T-helper 17 cell (primary cell): ENCODE measurements at places on chromosomes 3 and 15.

DNA sequence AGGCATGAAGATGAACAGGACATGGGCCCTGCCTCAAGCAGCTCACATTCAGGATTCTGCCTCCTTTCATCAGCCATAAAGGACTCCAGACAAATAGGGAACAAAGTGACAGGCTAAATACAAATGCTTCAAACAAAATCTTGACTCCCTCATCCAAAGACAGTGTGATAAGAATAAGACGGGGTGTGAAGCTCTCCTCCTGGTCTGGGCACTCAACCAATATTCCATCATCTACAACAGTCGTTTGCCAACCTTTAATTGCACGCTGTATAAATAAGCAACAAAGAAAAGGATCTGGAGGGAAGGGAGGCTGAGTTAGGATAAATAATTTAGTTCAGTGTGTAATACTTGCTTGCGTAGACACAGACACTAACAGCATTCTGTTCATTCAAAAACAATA is 5.4 kb downstream of the CCDC54 start:
- peaks cover 49% of the 10 kb centered on the region for H3K27me3 ChIP-seq
- DNase-seq, result no peak
- no peak overlapping the region for H3K4me3 ChIP-seq
- H3K27ac ChIP-seq, result no peak overlapping the region

GRCh38 chr3:112086076-112086854 is at the start of gene C3orf52:
C3orf52 (plus strand) TSS chr3:112086389; CDS start chr3:112086408, 19 bp downstream.
- H3K4me3 ChIP-seq, result peak within 1 kb of the TSS; percentile 89
- H3K27me3 ChIP-seq, result no peaks in the 10 kb centered on the region
- no peaks in the 10 kb centered on the region for H3K36me3 ChIP-seq
- H3K4me1 ChIP-seq, result peaks cover 48% of the 10 kb centered on the region
- peak within 1 kb of the TSS; percentile 91 for H3K27ac ChIP-seq

DNA sequence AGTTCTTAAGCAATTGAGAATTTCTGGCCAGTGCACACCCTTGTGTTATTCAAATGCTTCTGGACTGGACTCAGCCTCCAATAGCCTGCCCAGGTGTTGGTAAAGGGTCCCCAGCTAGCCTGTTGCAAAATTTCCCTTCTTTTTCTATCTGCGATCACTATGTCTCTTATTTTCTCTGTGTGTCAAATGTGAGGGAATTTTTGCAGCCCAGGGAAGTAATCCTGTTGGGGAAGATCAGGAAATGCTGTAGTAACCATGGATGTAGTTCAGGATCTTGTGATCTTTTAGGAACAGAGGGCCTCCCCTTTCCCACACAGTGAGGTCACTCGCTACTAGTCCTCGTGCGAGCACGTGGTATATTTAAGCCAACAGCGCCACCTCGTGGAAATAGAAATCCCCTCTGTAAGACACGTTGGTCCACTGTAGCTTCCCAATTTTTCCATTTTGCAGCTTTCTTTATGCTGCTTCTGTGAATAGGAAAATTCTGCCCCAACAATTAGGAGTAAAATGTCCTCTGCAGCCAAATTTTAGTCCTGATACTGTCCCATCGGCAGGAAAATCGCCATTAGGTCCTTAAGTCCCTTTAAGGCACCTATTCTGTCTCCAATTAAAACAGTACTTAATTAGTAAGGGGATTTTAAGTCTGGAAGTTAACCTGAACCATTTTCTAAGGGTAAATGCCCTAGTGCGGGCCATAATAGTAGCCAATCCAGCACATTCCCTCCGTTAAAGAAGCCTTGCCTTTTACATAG is 4.0 kb upstream of the SMCO1 start:
- no peaks in the 10 kb centered on the region for H3K27me3 ChIP-seq
- H3K4me3 ChIP-seq, result no peak overlapping the region
- H3K4me1 ChIP-seq, result peaks cover 2% of the 10 kb centered on the region
- DNase-seq, result peak; percentile 31

DNA sequence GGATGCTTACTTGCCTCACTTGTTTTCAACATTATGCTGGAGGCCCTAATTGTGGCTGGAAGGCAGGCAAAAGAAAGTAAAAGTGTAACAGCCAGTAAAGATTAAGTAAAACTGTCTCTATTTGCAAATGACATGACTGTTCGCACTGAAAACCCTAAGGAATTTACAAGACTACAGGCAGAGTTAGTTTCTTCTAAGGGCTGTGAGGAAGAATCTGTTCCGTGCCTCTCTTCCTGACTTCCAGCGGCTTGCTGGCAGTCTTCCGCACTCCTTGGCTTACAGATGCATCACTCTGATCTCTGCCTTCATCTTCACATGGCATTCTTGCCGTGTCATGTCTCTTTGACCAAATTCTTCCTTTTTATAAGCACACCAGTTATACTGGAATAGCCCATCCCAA is 86.1 kb downstream of the DLG1 start:
- H3K27ac ChIP-seq, result no peak overlapping the region
- H3K36me3 ChIP-seq, result peaks cover 2% of the 10 kb centered on the region
- no peaks in the 10 kb centered on the region for H3K27me3 ChIP-seq
- H3K4me3 ChIP-seq, result no peak overlapping the region
- DNase-seq, result no peak

DNA sequence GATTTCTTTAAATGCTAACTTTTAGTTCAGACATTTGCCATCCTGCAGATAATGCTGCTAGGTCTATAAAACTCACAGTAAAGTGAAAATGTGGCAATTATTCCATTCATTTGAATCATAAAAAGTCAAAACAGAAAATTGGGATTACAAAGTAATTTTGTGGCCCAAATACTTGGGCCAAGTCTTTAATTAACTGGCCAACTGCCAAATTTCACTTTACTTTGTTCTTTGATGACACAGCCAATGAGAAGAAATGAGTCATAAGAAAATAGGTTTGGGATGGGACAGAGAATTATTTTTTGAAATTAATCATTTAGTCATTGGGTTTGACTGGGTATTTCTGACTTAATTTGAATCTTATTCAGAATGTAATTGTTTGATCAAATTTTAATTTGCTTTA is 89.8 kb upstream of the SLC2A2 start:
- H3K27me3 ChIP-seq, result no peaks in the 10 kb centered on the region
- peaks cover 13% of the 10 kb centered on the region for H3K36me3 ChIP-seq
- H3K4me1 ChIP-seq, result peaks cover 5% of the 10 kb centered on the region
- H3K4me3 ChIP-seq, result no peak overlapping the region

DNA sequence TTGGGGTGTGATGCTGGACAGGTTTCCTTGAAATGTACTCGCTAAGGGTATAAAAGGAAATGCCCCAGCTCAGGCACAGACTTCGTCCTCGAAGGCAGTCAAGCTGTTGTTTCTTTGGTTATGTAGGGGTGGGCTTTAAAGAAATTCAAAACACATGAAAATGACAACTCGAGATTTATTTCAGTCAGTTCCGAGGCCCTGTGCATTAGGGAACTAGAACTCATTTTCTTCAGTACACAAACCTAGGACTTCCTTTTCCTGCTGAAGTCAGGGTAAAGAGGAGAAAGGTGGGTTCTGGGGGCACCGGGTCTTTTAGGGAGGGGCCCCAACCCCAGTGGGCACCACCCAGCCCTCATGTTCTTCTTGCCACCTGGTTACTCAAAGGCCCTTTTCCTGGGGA is 7.7 kb downstream of the CCR9 start:
- no peak for DNase-seq
- peaks cover 10% of the 10 kb centered on the region for H3K27me3 ChIP-seq
- peak overlapping the region; percentile 86 for H3K27ac ChIP-seq
- H3K36me3 ChIP-seq, result peaks cover 6% of the 10 kb centered on the region
- no peak overlapping the region for H3K4me3 ChIP-seq

DNA sequence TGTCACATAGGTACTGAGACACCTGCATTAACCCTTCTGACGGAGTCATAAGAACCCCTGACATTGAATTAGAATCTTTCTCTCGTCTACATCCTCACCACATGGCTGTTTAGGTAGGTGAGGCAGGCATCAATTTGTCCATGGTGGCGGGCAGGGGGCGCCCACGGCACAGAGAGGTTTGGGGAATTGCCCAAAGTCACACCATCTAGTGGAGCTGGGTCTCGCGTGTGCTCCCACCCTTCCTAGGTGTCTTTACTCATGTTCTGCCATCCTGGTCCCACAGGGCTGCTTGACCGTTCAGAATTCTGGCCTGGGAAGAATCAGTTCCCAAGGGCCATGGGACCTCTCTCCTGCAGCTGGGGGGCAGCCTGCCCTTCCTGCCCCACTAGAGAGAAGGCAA is 14.7 kb upstream of the DLL4 start:
- peaks cover 4% of the 10 kb centered on the region for H3K27me3 ChIP-seq
- H3K4me1 ChIP-seq, result peaks cover 3% of the 10 kb centered on the region
- H3K36me3 ChIP-seq, result no peaks in the 10 kb centered on the region
- H3K27ac ChIP-seq, result no peak overlapping the region

GRCh38 chr3:58776231-58776630 is 109.7 kb upstream of the FAM3D start:
- no peak overlapping the region for H3K4me3 ChIP-seq
- H3K27ac ChIP-seq, result no peak overlapping the region
- H3K27me3 ChIP-seq, result no peaks in the 10 kb centered on the region
- DNase-seq, result no peak
- no peaks in the 10 kb centered on the region for H3K36me3 ChIP-seq
- no peaks in the 10 kb centered on the region for H3K4me1 ChIP-seq

- H3K36me3 ChIP-seq, result no peaks in the 10 kb centered on the region
- peak overlapping the region; percentile 92 for H3K4me3 ChIP-seq
- peaks cover 28% of the 10 kb centered on the region for H3K4me1 ChIP-seq
- H3K27me3 ChIP-seq, result no peaks in the 10 kb centered on the region
- peak overlapping the region; percentile 93 for H3K27ac ChIP-seq
Observed at GRCh38 chr3:88149101-88149508, 654 bp upstream of the C3orf38 start.

DNA sequence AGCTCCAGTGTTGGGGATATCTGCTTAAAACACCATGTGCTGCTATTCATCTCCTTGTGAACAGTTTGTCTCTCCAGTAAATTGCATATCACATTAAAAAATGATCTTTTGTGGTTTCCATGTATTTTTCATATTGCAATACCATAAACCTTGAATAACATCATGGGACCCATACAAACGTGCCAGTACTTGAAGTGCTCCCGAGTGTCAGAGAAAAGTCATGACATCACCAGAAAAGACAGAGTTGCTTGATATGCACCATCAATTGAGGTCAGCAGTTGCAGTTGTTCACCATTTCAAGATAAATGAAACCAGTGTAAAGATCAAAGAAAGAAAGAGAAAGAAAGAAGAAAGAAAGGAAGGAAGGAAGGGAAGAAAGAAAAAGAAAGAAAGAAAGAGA is 278.6 kb downstream of the ZNF621 start:
- peaks cover 6% of the 10 kb centered on the region for H3K27me3 ChIP-seq
- H3K36me3 ChIP-seq, result no peaks in the 10 kb centered on the region
- H3K4me1 ChIP-seq, result no peaks in the 10 kb centered on the region
- H3K27ac ChIP-seq, result no peak overlapping the region
- no peak for DNase-seq
- no peak overlapping the region for H3K4me3 ChIP-seq

DNA sequence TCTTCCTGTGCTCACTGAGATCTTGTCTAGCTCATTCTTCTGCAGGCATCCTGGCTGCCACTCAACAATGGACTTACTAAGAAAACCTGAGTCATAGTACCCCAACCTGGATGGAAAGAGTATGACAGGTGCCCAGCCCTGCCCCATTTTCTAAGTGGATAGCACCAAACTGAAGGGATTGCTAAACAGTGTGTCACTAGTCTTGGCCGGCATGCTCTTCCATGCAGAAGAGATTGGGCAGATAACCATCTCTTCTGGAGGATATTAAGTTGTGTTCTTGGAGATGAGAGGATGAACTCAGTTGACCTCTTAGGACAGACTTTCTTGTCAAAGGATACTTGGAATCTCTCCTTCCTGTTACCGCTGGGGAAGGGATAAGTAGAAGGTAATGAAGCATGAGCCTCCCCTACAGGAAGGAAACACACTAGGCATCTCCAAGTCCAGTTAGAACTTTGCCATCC is 797.5 kb downstream of the AGBL1 start:
- no peak for DNase-seq
- no peaks in the 10 kb centered on the region for H3K4me1 ChIP-seq
- peaks cover 20% of the 10 kb centered on the region for H3K27me3 ChIP-seq
- H3K36me3 ChIP-seq, result no peaks in the 10 kb centered on the region
- no peak overlapping the region for H3K4me3 ChIP-seq

DNA sequence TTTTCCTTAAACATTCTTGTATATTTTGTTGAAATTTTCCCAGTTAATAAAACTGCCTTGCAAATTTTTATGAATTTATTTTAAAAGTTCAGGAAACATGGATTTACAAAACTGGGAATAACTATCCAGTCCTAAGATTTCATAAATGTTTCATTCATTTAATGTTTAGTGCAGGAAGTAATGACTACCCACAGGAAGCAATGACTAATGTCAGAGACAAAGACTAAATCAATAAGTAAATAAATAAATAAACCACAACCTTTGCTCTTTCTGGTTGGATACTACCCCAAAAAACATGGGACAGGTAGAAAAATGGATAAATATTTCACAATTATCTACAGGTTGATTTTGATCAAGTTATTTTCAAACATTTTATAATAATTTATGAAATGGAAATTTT is 48.8 kb upstream of the TMCO5A start:
- no peaks in the 10 kb centered on the region for H3K4me1 ChIP-seq
- H3K4me3 ChIP-seq, result no peak overlapping the region
- H3K27me3 ChIP-seq, result peaks cover 55% of the 10 kb centered on the region

- no peak for DNase-seq
- peaks cover 60% of the 10 kb centered on the region for H3K27me3 ChIP-seq
- H3K27ac ChIP-seq, result no peak overlapping the region
- no peak overlapping the region for H3K4me3 ChIP-seq
Observed at GRCh38 chr15:88814393-88814792, 11.2 kb downstream of the ACAN start.

GRCh38 chr3:179181993-179182551 is 33.9 kb downstream of the PIK3CA start:
- peak overlapping the region; percentile 24 for H3K27ac ChIP-seq
- H3K36me3 ChIP-seq, result no peaks in the 10 kb centered on the region
- H3K27me3 ChIP-seq, result no peaks in the 10 kb centered on the region
- peaks cover 37% of the 10 kb centered on the region for H3K4me1 ChIP-seq

DNA sequence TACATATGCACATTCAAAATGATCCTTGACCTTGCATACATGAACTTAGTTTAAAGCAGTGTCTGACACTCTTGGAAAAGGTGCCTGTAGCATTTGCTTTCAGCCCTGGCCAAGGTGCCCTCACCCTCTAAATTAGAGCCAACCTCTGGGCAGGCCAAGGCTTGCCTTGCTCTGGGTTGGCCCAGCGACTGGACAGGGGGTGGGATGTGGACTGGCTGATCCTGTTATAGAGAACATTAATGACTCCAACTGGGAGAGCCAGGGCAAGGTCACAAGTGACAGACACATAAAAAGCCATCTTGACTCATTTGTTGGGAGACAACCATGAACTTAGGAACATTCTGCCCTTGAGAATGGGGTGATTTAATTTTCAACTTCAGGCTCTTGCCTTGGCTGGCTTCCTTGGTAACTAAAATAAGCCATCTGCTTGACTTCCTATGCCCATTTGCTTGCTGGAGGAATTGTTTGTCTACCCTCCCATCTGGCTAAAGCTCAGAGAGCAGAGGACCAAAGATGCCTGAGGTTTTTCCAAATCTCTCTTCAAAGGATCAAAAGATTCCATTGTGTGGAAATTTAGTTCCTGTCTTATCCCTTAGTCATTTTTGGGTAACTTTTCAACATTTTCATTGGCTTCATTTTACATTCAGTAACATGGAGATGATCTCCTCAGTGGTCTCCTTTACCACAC is 403.7 kb downstream of the SOX2 start:
- H3K4me3 ChIP-seq, result no peak overlapping the region
- DNase-seq, result no peak
- H3K27me3 ChIP-seq, result no peaks in the 10 kb centered on the region
- no peak overlapping the region for H3K27ac ChIP-seq

- no peak overlapping the region for H3K4me3 ChIP-seq
- H3K27me3 ChIP-seq, result peaks cover 21% of the 10 kb centered on the region
- DNase-seq, result no peak
- H3K27ac ChIP-seq, result no peak overlapping the region
Observed at GRCh38 chr15:68587769-68588385, 9.1 kb downstream of the CORO2B start.
